ENCODE measurements at places on chromosomes 6 and 20.
A peak's percentile ranks its signal among the peaks of the same experiment; 100 is the strongest.

- no peak for DNase-seq
These were observed 29.1 kb downstream of the RALY start for GRCh38 chr20:34022839-34023234.

DNA sequence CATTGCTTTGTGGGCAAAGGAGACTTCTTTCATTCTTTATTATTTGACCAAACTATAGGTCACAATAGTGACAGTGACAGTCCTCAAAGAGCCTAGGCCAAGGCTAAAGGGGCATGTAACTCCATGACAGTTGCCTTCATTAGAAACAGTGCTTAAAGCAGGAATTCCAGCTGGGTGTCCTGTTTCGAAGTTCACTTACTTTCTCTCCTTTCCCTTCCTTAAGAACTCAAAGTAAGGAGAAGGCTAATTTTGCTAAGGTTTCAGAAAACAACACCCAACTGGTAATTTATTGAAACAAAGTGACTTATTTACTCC, 48.1 kb upstream of the HEY2 start:
- no peak for DNase-seq

DNA sequence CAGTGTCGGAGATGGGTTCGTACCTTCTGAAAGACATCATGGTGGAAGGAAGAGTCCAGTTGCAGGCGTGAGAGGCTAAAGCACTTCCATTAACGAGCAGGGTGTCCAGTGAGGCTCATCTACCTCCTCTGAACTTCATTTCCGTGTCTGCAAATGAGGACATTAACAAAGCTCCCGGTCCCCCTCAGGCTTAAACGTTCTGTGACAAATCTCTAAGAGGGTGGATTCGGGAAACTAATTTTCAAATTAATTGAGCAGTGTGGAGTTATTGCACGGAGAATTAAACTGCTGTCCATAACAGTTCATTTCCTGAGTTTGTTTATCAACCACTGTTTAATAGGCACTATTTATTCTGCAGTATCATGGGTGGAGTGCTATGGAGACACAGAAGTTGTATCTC, 68.2 kb downstream of the TRMT6 start:
- DNase-seq, result no peak

GRCh38 chr6:165042912-165043311, 266.5 kb downstream of the C6orf118 start:
- DNase-seq, result no peak

- DNase-seq, result no peak
These were observed 497.4 kb upstream of the SULF2 start for GRCh38 chr20:48282591-48283228.

DNA sequence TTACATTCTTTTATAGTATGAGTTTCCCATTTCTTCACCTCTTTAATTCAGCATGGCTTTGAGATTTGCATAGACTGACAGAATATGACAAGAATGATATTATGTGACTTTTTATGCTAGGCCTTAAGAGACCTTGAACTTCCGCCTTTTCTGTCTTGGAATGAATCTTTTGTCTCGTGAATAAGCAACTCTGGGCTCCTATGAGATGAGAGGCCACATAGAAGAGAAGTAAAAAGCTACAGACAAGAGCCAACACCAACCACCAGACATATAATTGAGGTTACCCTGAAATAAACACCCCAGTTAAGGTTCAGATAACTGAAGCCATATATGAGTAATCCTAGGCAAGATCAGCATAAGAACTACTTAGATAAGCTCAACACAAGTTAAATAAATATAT, 600.8 kb downstream of the MEI4 start:
- DNase-seq, result no peak

DNA sequence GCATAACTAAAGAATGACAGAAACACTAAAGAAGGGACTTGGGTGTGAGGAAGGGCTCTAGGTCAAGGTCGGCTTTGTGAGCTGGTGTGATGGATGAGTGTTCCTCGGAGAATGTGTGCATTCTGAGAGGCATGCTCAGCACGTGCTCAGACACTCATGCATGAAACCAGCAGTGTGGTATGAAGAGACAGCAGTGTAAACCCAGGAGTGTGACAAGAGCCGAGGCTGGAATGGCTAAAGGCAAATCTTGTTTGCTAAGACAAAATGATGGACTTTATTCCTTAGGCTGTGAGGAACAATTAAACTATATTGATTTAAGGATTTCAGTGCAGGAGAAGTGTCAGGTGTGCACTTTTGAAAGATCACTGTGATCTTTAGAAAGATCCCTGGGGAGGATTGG, 107.4 kb upstream of the MAP7 start:
- DNase-seq, result no peak

DNA sequence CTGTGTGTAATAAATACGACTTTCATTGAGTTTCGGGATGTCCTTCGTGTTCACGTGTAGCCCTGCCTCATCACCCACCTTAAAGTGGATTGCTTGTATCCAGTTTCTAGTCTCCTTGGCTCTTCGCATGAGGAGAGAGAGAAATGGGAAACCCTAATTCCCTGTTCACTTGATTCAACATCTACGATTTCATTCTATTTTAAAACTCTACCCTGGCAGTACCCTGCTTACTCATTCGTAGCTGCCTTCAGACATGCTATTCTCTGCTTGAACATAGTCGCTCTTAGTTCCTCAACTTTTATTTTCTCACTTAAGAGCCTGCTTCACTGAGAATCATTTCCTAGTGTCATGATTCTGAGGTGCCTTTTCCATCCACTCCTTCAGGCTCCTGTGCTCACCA, 163.6 kb downstream of the EYA4 start:
- DNase-seq, result no peak

- peak; percentile 61 for DNase-seq
These were observed 201.0 kb downstream of the UST start for GRCh38 chr6:148947621-148948444.

- DNase-seq, result peak; percentile 97
These were observed 3.4 kb downstream of the BRD2 start for GRCh38 chr6:32971581-32972352.

GRCh38 chr6:161586887-161587286, 313.0 kb upstream of the AGPAT4 start:
- DNase-seq, result no peak

DNA sequence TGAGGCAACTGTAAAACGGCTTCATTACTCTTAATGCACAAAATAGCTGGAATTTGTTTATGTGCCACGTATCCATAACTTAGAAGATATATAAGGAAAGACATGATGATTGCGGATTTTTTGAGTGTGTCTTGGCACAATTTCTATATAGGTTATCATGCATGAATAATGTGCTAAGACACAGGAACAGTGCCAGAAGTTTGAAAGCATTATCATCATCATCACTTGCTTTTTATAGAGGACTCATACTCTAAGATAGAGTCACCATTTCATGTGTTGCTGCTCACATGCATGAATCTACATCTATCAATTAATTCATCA, 113.4 kb downstream of the ELOVL4 start:
- no peak for DNase-seq

DNA sequence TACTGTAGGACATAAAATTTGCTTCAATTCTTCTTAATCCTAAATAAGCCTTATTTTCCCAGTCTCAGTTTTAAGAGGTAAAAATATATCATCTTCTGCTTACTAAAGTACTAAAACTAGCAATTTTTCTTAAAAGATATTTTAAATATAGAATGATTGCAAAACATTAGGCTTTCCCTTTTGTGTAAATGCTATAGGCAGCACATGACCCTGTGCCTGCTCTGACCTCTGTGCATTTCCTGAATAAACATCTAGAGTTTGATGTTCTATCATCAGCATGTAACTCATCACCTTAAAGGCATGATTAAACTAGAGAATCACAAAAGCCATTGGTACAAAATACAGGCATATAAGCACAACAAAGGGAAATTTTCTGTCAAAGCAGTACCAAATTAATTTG, 422.7 kb downstream of the TFAP2B start:
- DNase-seq, result no peak

- DNase-seq, result peak; percentile 95
These were observed at the start of gene RBM38 for GRCh38 chr20:57390604-57391438. TSS of gene RBM38 (plus strand) at chr20:57391396. CDS start at chr20:57391582, 186 bp downstream.

DNA sequence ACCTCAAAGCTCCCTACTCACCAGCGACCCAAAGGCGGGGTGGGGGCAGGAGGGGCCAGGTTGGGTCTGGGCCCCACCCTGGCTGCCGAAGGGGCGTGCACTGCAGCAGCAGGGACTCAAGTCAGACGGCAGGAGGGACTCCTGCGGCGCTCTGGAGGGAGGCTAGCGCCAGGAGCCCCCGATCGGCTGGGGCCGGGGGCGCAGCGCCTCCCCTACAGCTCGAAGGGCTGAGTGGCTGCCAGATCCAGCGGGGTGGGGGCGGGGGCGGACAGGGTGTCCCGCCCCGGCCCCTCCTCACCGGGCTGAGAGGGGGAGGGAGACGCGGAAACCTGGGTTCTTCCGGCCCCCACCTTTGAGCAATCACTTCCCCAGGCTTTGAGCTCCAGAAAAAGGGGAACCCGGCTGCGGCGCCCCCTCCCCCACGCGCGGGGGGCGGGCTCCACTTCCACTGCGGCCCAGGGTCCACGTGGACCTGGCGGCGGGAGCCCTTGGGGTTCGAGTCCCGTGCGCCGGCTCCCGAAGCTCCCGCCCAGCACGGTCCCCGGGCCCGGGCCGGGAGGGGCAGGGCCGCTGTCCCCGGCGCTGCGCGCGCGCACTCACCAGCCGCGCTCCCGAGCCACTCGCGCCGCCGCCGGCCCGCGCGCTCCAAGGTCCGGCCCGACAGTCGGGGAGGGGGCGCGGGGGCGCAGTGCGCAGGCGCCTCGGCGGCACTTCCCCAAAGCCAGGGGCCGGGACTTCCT, at the start of gene RGS19:
Gene RGS19, minus strand, starts transcription at position 246 of the 740 bp plus-strand sequence. CDS start 2,632 bp downstream, outside the sequence.
- peak; percentile 87 for DNase-seq

- peak; percentile 77 for DNase-seq
These were observed 32.5 kb downstream of the SYNDIG1 start for GRCh38 chr20:24501764-24502556.

DNA sequence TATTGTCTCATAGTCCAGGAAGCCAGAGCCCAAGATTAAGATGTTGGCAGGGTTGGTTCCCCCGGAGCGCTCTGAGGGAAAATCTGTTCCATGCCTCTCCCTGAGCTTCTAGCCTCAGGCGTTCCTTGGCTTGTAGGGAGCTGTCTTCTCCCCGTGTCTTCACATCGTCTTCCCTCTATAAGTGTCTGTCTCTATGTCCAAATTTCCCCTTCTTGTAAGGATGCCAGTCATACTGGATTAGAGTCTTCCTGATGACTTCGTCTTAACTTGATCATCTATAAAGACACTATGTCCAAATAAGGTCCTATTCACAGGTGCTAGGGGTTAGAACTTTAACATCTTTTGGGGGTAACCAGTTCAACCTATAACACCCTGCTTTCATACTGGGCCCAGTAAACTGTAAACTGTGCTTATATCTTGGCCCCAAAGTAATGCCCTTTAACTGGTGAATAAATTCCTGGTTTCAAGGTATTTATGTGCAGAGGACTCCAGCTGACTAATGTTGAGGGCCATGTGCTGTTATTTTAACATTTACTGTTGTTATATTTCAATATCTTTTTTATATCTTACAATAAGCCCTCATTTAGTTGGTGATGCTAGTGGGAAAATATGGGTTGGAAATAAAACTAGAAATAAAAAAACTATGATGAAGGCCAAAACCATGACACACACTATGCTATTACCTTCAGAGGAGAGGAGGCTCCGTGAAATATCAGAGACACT, 101.7 kb upstream of the IYD start:
- DNase-seq, result no peak

- DNase-seq, result no peak
These were observed 73.2 kb upstream of the CNKSR3 start for GRCh38 chr6:154583546-154584188.

DNA sequence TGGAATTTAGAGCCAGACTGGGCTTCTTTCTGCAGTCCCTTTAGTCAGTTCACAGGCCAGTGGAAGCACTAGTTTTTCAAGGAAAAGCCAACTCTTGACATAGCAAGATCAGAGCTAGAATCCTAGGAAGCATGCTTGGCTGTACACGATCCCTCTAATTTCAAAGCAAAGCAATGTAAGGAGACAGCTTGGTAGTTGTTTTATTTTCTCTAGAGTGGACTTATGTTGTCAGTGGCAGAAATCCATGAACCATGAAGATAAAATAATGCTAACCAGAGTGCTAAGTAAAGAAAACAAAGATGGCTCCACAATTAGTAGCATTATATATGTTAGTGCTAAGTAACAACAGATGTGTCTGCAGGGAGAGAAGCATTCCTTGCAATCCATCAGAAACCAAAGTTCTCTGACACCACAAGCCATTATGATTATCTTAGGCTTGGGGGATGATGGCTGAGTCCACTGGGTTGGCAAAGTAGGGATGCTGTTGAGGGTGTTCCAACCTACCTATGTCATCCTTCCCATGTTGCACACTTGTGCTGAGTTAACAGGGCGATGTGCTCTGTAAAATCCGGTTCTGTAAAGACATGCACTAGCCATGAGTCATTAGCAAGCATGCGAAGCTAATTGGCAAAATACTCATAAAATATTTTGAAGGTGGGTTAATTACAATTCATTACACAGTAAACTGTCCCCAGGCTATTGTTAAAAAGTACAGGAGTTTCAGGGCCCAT, 115.2 kb downstream of the BMP2 start:
- DNase-seq, result no peak

All from cerebellum (tissue), 4 donors.